ENCODE measurements at places on chromosomes 11 and 22. TPM values are rescaled to one million over a fixed set of nuclear protein-coding genes. Genes with fewer than 3 reads are reported as not detected.
A peak's percentile ranks its signal among the peaks of the same experiment; 100 is the strongest.

DNA sequence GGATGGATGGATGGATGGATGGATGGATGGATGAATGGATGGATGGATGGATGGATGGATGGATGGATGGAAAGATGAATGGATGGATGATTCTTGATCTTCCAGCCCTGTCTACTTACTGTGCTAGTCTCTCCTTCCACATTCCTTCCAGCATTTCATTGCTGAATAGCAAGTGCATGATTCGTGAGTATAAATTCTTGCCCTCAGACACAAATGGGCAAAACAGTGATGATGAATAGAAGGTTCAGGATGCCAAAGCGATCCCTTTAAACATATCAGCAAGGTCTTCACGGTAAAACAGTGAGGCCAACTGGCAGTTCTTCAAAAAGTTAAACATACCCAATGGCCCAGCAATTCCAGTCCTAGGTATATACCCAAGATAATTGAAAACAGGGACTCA lies 400.2 kb downstream of the MN1 start:
- DNase-seq = no peak
- H3K27me3 ChIP-seq = no peaks in the 10 kb centered on the region
- no peak overlapping the region for H3K27ac ChIP-seq
- H3K36me3 ChIP-seq = no peaks in the 10 kb centered on the region

DNA sequence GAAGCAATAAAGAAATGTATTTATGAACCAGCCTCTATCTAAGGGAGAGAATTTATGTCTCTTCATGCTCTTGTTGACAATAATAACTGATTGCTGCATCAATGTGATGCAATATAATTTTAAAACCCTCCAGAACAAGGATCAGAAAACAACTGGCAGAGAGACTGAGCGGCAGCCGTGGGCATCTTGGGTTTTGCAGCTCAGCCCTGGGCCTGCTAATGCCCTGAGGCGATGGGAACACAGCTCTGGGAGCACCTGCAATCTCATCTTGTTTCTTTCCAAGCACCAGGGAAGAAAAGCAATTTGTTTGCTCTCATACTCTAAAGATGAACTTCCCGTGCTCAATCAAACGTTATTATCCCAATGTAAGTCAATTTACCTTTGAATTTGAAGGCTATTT lies 245.7 kb downstream of the ST3GAL4 start:
- H3K4me3 ChIP-seq = no peak overlapping the region
- H3K4me1 ChIP-seq = no peaks in the 10 kb centered on the region
- H3K27ac ChIP-seq = no peak overlapping the region
- H3K27me3 ChIP-seq = no peaks in the 10 kb centered on the region
- H3K36me3 ChIP-seq = no peaks in the 10 kb centered on the region

- H3K4me3 ChIP-seq = no peak overlapping the region
- DNase-seq = no peak
- H3K36me3 ChIP-seq = no peaks in the 10 kb centered on the region
- H3K27ac ChIP-seq = no peak overlapping the region
- H3K4me1 ChIP-seq = no peaks in the 10 kb centered on the region
- no peaks in the 10 kb centered on the region for H3K27me3 ChIP-seq
These were observed 57.4 kb downstream of the TYR start for GRCh38 chr11:89235083-89235482.

DNA sequence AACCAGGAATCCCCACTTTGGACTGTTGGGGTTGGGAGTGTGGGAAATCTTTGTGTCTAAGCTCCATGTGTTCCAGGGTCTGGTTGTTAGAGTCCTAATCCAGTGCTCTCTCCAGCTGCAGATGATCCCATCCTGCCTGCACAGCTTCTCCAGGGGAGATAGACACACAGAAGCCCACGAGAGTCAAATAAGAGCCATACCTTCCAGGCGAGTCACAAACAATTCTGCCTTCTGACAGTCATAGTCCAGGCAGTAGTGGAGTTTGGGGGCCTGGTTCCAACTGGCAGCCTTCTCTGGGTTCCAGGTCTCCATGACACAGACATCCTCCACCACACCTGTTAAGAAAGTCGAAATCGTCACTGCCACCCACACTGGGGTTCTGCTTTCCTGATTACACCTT lies 32.1 kb downstream of the SYT13 start:
- H3K36me3 ChIP-seq = no peaks in the 10 kb centered on the region
- H3K27me3 ChIP-seq = no peaks in the 10 kb centered on the region
- H3K27ac ChIP-seq = no peak overlapping the region
- no peak overlapping the region for H3K4me3 ChIP-seq
- no peaks in the 10 kb centered on the region for H3K4me1 ChIP-seq
- DNase-seq = no peak

- H3K27ac ChIP-seq = no peak overlapping the region
- H3K4me1 ChIP-seq = no peaks in the 10 kb centered on the region
- no peaks in the 10 kb centered on the region for H3K27me3 ChIP-seq
- no peak for DNase-seq
These were observed 257.1 kb downstream of the BUD13 start for GRCh38 chr11:116515664-116516184.

The TECTA gene
- total RNA-seq = 0.65 TPM

The TMPRSS13 gene
- 2.1 TPM for total RNA-seq

The WBP2NL gene
- 3.4 TPM for total RNA-seq

The MS4A3 gene
- total RNA-seq = not detected

- H3K4me3 ChIP-seq = no peak overlapping the region
- H3K36me3 ChIP-seq = no peaks in the 10 kb centered on the region
- no peak for DNase-seq
- H3K27me3 ChIP-seq = no peaks in the 10 kb centered on the region
- no peak overlapping the region for H3K27ac ChIP-seq
These were observed 369.4 kb upstream of the B3GAT1 start for GRCh38 chr11:134781380-134781866.

- H3K27ac ChIP-seq = peak overlapping the region; percentile 97
- H3K27me3 ChIP-seq = no peaks in the 10 kb centered on the region
- DNase-seq = no peak
These were observed 113.7 kb downstream of the ETS1 start for GRCh38 chr11:128473636-128474035.

The FGF3 gene
- total RNA-seq = not detected

GRCh38 chr22:45534339-45535192 lies 31.9 kb downstream of the FBLN1 start:
- H3K27me3 ChIP-seq = no peaks in the 10 kb centered on the region
- no peaks in the 10 kb centered on the region for H3K36me3 ChIP-seq
- DNase-seq = no peak
- H3K4me1 ChIP-seq = no peaks in the 10 kb centered on the region
